ENCODE measurements at places on chromosomes 1 and 21. TPM values are rescaled to one million over a fixed set of nuclear protein-coding genes. Genes with fewer than 3 reads are reported as not detected.

DNA sequence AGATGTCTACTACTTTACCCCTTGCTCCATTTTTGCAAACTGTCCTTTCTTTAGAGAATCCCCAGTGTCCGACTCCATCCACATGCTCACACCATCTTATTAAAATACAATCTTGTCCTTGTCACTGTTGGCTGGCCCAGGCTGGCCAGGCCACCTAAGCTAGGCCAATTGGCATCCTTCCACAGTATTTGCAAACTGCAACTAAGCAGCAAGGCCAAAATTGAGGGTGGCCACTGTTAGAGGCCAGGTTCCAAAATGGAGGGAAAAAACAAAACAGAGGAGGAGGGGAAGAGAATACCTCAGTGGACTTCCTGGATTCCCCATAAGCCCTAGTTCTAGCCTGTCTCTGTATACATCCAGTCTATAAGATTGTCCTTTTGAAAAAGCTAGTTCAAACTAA, 4.3 kb downstream of the FAM89A start:
- no peak for DNase-seq

DNA sequence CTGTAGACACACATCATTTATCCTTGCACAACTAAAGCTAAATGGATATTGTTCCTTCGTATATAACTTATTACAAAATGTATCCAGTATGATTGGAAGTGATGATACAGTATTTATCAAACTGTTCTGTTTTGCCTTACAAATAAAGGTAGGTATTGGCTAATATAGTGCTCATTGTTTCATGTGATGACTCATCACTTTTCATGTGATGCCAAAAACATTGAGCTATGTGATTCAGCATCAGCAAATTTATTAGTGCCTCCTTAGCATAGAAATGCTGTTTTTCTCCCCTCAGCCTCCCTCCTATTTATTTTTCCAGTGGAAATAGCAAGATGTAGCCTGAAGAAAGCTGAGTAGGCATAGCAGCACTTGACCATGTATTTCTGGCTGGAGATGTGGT, 228.6 kb upstream of the LYPLAL1 start:
- DNase-seq, result no peak

DNA sequence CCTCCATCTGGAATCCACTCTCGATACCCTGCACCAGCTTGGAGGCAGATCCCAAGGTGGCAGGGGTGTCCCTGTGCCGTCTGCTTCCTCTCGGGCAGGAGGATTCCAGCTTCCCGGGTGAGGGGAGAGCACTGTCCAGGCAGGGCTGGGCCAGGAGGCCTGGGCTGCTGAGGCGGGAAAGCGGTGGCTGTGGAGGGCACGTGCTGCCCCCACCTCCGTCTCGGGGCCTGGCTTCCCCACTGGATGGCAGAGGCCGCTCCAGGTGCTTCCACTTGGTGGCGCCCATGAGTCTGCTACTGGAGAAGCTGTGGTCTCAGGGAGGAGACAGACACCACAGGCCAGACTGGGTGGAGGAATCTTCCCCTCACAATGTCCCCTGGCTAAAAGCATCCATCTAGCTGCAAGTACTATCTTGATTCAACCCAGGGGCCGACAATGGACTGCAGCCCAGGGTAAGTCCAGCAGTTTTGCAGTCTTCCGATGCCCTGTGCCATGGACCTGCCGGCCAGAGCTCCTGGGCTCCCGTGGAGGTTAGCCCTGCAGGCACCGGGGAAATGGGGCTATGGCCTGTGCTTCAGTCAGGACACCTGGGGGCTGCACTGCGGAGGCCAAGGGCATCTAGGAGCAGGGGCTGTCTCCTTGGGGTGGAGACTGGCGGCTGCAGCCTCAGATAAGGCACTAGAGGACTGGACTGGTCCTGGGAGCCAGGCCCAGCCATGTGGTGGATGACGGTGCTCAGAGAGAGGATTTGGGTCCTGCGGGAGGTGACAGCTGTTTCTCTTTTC, 41.3 kb upstream of the EIF4G3 start:
- DNase-seq, result peak; percentile 80

DNA sequence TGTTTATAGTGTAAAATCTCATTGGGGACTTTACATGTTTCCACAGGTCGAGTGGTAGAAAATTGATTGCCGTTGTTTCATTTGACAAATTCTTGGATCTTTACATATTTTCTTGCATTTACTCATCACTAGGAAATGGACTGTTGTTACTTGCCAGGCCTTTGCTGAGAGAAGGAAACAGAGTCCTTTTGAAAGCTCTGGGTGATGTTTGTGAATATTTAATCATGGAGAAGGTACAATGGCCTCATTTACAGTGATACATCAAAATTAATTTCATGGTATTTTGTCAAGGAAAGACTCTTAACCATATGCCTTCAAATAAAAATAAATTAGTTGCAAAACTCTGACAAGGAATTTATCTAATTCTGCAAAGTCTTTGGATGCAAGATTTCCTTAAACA, 198.0 kb downstream of the GRIK1 start:
- DNase-seq, result no peak

Gene LRRC39
- 90.7 TPM for total RNA-seq

DNA sequence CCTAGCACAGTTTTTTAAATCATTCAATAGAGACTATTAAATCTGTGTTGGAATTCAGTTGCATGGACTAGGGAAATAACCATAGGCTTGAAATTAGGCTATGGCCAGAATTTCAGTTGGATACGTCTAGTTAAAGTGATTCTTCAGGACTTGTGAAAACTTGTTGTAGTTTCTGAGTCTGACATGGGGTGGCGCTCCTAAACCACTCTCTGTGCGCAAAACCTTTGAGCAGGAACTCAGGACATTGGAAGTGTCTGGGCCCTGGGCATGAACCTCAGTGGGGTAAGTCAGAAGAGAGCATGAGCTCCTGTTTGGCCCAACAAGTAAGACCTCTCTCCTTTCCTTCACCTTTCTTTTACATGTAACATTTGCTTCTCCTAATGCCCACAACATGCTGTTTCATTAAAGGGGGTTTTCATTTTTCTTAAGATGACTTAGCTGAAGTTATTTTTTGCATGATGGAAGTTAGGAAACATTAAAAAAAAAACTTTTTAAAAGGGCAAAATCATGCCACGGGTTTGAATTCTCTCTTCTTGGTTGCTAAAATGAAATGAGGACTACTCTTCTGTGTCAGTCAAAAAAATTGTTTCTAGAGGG, 17.1 kb upstream of the CCDC190 start:
- no peak for DNase-seq

DNA sequence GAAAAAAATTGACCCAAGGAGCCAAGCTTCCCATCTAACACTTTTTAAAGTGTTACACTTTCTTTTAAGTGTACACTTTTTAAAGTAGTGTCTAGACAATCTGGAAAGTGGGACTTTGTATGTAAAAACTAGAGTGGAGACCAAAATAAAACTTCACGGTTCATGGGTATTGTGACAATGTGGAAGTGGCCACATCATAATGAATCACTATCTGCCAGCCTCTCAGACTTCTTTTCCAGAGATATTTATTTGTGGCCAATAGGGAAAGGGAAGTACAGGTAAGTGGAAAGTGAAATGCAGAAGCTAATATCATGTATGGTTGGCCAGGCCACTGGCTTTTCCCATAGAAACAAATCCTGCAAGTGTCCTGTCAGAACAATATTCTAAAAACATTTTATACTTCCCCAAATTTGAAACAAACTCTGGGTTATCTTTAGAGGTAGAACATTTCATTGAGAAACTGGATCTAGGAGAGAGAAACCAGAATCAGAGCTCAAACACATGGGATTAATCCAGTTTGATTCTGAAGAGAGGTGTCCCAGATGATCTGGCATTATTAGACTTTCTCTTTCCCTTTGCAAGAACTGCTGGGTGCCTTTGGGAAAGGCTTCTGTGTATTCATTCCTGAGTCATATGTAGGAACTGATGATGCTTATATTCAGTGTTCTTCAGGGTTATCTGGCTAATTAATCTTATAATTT, 2.0 kb downstream of the TNFSF18 start:
- DNase-seq, result no peak

- no peak for DNase-seq
Observed at GRCh38 chr1:177793900-177794299, 176.0 kb downstream of the SEC16B start.

DNA sequence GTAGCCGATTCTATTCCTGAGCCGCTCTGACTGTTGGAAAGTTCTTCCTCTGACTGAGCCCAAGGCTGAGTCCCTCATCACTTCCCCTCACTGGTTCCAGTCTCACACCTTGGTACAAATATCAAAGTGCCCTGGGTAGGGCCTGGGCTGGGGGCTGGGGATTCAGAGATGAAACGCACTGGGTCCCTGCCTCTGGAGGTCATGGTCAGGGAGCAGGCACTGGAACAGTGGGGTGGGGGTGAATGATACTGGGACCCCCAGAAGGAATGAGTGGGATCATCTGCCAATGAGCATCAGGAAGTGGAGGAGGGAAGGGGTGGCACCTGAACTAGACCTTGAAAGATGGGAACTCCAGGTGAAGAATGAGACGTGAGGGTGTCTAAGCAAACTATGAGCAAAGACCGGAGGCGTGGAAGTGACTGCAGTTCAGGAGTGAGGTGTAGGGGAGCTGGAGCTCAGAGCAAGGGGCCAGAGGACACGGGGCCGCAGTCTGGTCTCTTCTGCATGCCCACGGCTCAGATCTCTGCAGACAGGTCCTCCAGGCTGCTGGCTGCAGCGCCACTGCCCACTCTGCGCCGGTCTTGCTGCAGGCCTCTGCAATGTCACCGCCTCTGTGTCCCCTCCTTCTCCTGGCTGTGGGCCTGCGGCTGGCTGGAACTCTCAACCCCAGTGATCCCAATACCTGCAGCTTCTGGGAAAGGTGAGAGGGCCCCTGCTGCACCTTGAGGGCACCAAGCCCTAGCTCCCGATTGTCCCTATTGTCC, 10.0 kb downstream of the PEAR1 start:
- no peak for DNase-seq

- no peak for DNase-seq
Observed at GRCh38 chr1:155272466-155273342, 600 bp downstream of the CLK2 start.

GRCh38 chr1:45306319-45306718, 20.4 kb upstream of the HPDL start:
- no peak for DNase-seq

GRCh38 chr1:59999006-59999405, 72.4 kb upstream of the CYP2J2 start:
- no peak for DNase-seq

DNA sequence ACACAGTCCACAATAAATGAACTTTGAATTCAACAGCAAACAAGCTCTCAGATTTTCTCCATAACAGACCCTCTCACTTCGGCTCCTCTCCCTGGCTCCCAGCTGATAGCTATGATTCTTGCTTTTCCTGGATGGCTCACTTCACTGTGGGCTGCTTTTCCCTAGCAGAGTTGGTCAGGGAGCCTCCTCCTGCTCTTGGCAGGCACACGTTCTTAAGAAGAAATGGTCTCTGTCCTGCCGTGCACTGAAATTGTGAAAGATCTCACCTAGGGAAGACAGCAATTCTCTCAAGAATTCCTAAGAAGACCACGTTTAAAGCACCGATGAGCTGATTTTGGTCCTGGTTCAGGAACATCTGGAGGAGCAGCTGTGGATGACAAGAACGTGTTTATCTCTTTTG, 148.5 kb upstream of the KCNK2 start:
- DNase-seq, result no peak

DNA sequence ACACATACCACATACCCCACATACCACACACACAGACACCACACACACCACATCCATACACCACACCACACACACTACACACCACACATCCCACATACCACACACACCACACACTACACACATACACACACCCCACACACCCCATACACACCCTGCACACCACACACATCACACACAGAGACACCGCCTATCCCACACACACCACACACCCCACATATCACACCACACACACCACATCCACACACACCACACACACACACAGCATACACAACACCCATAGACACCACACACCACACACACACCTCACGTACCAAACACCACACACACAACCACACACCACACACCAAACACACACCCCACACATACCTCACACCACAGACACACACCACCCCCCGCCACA, 68.3 kb downstream of the SLC9A1 start:
- no peak for DNase-seq

- no peak for DNase-seq
Observed at GRCh38 chr1:97144527-97144926, 422.9 kb downstream of the PTBP2 start.

DNA sequence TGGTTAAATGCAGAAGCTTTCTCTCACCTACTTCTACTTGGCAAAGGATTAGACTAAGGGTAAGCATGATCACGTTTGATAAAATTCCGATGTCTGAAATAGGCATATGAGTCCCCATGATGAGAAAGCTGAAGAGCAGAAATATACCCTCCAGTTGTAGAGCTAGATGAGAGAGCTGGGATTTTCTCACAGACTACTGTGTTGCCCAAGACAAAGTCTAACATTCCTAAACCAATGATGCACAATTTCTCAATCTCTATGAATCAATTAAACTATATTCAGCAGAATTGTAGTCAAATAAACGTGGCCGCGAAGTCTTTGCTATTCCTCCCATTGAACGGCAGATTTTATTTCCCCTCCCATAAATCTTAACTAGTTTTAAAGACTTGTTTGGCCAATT, 699.2 kb downstream of the KCNT2 start:
- DNase-seq, result no peak

DNA sequence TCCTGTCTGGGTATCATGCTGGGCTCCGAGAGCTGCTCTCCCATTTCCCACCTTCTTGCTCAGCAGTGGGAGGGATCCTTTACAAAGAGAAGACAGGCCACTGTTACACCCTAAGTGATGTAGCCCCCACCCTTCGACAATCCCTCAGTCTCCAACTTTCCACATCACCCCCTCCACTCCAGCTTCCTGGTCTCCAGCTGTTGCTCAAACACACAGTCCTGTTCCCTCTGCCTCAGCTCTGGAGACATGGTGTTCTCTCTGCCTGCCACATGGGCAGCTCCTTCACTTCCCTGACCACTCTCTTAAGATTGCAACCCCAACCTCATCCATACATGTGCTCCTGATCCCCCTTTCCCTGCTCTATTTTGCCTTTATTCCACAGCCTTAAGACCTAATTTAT, 37.7 kb downstream of the SLC30A1 start:
- no peak for DNase-seq

Gene NUAK2
- 0.75 TPM for total RNA-seq

DNA sequence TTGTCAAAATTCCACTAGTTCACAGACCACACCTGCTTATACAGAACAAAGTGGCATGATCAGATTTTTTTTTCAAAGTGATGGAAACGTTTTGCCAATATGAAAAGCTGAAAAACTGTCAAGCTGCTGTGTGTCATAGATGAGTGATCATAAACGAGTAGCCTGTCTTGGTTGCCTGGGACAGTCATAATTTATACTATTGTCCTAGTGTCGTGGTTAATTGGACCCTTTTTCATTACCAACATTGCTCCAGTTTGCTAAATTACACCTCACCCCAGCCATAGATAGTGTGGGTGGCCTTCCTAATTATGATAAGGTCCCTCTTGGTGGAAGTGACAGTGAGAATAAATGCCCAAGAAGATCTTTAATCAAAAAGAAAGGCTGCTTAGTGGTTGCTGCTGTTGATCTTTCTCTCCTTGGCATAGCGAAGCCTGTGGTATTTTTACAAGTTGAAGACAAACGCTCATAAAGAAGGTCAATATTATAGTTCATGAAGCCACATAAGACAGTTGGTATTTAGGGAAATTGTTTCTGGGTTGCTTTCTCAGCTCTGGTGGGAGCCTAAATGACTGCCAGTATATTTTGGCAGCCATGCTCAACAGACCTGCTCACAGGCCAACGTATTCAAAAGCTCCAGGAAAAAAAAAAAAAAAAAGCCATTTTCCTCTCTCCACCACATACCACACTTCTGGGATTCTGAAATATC, 478.1 kb downstream of the PLA2G4A start:
- DNase-seq, result no peak

Gene TMIGD3
- 0.32 TPM for total RNA-seq

Gene ZDHHC18
- 13.0 TPM for total RNA-seq

Gene KAZN
- 3.1 TPM for total RNA-seq

Gene CAPN9
- total RNA-seq, result 0.38 TPM

- no peak for DNase-seq
Observed at GRCh38 chr1:225973158-225973557, 26.0 kb downstream of the SDE2 start.

Gene S100A5
- not detected for total RNA-seq
